ENCODE measurements at places on chromosomes 3 and 15.

DNA sequence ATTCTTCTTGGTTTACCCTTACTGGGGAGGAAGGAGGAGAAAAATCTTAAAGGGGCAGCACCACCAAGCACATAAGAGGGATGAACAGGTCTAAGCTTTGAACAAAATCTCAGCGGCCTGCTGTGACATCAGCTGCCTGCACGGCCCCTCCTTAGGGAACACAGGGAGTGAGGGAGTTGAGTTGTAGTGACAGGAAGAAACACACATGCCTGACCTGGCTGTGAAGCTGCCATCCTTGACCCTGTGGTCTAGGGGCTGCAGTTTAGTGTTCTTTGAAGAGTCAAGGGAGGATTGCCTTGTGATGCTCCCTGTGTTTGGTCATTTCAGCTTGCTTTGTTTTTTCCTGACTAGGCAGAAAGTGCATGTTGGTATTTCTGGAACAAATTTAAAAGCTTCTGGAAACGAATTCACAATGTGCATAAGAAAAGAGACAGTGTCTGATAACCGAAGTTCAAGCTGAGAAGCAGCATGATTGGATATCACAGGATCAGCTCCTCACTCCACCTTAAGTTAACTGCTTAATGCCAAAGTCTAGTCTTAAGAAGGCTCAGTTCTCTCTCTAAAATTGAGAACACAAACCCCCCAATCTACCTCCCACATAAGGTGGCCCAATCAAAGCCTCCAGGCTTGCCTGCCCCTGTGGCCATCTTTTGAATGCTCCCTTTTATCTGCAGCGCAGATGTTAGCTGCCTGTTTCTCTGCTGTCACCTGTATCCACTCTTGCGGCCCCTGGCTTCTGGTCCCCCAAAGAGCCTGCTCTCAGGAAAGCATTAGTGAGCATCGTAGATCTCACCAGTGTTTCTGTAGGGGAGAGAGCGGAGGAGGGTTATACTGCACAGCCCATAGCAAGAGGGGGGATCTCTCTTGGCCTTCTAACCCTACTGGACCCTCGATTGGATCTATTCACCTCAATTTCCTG is 82.2 kb downstream of the SCN11A start:
- no peak for DNase-seq

GRCh38 chr15:72770673-72771328 is 12.8 kb downstream of the ADPGK start:
- no peak for DNase-seq

DNA sequence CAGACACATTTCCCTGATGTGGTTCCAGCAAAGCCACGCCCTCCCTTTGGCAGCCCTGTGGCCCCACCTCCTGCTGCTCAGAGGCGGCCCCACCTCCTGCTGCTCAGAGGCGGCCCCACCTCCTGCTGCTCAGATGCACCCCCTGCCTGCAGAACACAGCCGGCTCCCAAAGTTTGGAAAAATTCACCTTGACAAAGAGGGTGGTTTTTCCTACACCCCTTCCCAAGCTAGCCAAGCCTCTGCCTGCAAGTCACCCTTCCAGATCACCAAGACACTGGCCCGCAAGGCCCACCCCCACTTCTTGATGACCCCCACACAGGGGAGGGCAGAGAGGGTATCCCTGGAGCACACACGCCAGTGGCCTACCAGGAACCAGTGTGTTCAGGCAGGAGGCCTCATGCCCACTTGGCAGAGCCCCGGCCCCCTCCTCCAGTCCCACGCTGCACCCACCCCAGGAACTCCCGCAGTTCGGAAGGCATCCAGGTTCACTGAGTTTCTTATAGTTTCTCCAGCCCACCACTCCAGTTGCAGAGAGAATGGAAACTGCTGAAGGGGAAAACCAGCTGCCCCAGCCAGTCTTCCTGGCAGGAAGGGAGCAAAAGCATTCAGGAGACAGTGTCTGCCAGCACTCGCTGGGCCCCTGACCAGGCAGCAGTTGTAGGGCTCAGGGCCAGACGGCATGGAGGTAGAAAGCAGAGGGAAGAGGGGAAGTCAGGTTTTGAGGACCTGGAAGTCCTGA is 2.3 kb upstream of the HAPLN3 start:
- DNase-seq, result no peak

GRCh38 chr3:11545186-11545851 is 98.4 kb downstream of the VGLL4 start:
- DNase-seq, result no peak

DNA sequence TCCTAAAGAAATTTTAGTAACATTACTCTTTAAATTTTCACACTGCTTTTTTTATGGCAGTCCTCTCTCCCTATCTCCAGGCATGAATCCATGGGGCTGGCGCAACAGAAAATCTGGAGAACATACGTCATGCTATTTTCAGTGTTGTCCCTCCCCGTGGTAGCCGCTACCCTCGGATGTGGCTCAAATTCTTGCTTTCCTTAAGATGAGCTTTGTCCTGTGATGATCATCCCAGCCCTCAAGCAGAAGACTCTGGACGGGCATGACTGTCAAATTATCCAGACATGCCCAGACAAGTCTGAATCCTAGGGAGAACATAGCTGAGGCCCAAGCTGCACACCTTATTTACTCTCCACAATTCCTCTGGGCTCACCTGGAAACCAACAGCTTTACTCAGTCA is 49.1 kb downstream of the FMN1 start:
- DNase-seq, result no peak

DNA sequence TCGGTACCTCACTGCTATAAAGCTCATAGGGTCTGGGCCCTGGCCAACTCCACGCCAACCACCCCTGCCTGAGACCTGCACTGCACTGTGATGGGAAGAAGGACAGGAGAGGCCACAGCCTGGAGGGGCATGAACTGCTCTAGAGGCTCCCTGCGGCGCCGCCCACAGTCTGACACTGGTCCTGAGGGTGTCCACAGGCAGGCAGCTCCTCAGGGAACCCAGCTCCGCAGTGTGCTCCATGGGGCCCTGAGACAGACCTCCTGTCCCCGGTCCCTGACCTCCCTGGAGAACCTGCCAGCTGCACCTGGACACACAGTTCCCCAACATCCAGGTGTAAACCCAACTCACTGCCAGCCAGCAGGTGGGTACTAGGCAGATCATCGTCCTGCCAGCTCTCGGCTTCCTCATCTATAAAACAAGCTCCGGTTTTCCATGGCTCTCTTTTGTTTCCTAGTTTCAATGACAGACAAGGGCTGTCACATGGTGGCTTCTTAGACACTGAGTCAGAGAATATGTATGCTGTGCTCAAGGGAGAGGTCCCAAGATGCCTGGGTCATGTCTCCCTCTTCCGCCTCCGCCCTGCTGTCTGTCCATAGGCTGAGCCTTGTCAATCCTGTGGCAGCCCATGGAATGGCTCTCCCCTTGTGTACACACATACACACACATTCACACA is 5.1 kb upstream of the HAPLN3 start:
- no peak for DNase-seq

- no peak for DNase-seq
Measured at GRCh38 chr15:93213281-93213680, 124.3 kb upstream of the RGMA start.

DNA sequence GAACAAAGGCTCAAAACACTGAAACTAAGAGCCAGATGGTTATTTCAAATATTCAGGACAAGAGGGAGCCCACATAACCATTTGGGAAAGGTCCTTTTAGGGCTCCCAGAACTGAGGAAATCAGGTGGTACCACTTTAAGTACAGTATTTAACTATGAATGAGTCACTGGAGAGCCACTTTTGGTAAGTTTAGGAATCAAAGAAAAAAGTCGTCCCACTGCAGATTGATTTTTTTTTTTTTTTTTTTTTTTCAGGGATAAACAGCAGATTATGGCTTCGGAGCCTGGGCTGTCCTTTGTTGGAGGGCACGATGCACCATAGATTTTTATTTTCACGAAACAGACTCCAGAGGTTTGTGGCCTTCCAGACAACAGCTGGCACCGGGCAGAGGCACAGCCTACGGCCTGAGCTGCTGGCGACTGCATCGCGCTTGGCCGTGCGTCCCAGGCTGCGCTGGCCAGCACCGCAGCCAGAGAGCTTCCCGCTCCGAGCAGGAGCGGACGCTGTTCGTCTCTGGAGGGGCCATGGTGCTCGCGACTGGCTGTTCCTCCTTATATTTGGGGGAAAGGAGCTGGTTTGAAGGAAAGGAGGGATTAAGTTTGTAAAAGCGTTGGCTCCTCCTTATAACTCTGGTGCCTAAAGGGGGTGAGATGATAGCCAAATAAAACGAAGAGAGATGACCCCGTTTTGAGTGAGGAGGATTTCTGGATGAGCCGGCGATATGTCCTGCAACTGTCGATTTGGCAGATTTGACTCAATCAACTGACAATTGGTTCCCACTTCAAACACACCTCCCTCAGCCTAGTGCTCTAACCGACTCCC is 152.9 kb upstream of the GOLIM4 start:
- no peak for DNase-seq

- no peak for DNase-seq
Measured at GRCh38 chr3:40304352-40304751, 5.2 kb upstream of the EIF1B start.

GRCh38 chr3:94374439-94375161 is 311.7 kb downstream of the NSUN3 start:
- no peak for DNase-seq

DNA sequence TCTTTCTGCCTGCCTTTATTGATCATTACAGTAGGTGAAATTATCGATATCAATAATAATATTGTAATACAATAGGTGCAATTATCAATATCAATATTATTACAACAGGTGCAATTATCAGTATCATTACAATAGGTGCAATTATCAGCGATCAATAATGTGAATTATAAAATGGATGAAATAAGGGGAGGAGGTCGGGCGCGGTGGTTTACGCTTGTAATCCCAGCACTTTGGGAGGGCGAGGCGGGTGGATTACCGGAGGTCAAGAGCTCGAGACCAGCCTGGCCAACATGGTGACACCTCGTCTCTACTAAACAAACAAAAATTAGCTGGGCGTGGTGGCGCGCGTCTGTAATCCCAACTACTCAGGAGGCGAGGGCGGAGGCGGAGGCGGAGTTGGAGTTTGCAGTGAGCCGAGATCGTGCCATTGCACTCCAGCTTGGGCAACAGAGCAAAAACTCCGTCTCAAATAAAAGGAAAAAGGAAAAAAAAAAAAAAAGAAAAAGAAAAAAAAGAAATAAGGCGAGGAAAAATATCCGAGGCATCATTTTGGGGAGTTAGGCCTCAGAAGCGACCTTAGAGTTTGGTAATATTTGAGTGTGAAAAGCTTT is 611 bp upstream of the BNIP2 start:
- no peak for DNase-seq

DNA sequence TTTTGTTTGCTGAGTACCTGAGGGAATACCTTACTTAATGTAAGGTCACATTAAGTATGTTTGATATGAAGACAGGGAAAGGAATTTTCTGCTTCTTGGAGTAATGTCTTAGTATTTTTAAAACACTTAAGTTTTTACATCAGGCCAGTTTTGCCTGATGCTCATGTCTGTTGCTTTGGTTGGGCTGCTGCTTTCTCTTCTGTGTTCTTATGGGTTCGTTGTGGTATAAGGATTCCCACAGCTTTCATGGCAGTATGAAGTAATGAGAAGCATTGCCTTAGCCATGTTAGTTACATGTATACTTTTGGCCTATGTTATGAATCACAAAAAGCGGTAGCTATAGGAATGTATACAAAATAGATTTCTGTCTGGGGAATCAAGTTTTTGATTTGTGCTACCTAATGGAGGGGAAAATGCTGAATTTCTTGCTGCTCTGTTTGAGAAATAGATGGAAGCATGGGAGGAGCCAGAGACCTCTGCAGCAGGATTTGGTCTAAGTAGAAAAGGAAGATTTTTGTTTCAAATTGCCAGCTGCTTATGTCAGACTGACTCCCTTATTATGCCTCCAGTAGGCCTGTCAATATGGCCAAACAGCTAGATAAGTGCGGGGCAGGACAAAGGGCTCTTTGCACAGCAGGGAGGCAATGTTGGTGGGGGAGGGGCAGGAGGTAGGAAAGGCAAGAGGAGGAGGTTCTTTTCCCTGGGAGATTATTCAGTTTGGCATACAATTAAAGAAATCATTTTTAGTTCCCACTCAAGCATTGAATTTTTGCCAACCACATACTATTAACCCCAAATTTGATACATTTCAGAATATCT is 5.2 kb downstream of the SETD5 start:
- DNase-seq, result no peak

DNA sequence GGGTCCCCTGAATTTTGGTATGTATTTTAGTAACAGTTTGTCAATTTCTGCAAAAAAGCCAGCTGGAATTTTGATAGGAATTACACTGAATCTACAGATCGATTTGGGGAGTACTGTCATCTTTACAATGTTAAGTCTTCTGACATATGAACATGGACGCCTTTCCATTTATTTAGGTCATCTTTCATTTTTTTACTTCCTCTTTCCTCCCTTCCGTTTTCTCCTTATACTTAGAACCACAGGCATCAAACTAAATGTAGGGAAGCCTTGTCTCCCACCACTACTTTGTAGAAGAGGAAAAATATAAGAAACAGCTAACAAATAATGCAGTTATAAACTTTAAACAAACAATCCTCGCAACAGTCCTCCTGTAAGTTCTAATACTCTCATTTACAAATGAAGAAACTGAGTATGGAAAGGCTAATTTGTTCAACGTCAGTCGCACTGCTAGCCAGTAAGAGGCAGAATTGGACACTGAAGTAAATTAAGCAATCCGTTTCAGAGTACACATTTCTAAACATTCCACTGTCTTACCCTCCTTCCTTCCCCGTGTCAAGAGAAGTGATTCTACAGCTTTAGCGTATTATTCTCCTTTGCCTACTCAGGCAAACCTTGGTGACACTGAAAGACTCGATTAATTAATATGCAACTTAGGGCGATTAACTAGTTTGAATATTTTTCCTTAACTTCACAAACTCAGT is 25.6 kb downstream of the RHOA start:
- DNase-seq, result no peak

- DNase-seq, result no peak
Measured at GRCh38 chr15:26967719-26968269, 3.2 kb upstream of the GABRG3 start.

DNA sequence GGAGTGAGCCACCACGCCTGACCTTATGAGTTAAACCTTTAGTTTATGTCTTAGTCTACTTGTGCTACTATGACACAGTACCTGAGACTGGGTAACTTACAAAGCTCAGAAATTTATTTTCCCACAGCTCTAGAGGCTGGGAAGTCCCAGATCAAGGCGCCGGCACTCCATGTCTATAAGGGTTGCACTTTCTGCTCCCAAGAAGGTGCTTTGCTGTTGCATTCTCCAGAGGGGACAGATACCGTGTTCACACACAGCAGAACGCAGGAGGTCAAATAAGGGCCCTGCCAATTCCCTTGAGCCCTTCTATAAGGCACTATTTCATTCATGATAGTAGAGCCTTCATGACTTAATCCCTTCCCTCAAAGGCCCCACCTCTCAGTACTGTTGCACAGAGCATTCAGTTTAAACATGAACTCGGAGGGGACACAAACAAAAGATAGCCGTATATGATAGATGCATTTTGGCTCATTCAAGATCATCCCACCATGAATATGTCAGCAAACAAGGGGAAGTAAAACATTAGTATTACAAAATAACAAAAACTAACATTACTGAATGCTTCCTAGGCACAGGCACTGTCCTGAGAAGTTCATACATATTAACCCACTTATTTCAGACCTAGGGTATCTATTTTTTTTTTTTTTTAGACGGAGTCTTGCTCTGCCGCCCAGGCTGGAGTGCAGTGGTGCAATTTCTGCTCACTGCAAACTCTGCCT is 26.5 kb downstream of the PLA1A start:
- DNase-seq, result no peak
